ENCODE measurements at places on chromosomes 12 and 14.

DNA sequence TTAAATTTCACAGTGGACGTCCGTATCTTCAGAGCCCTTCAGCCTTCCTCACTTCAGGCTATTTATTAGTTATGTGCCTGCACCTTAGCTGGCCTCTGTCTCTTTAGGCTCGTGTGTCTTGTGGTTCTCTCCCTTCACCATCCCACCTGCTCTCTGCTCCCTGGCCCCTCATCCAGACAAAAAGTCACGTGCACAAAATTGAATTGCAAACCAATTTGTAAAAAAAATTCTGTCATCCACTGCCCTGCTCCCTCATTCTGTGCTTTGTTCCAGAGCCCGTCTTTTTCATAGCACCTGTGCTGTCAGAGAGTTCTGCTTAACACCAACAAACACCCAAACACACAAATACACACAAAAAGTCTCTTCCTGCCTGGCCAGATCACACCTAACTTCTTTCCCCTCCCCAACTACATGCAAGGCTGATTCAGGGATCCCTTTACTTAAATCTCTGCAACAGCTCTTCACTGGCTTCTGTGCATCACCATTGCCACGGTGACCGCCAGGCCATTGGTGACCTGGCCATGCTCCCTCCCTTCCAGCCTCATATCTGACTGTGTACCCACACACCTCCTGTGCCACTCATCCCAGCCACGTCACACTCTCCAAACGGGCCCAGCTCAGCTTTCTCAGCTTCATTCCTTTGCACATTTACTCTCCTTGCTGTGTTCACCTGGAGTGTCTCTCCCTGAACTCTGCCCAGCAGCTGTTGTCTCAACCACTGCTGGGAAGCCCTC, 205.7 kb downstream of the TTC8 start:
- no peak for DNase-seq

DNA sequence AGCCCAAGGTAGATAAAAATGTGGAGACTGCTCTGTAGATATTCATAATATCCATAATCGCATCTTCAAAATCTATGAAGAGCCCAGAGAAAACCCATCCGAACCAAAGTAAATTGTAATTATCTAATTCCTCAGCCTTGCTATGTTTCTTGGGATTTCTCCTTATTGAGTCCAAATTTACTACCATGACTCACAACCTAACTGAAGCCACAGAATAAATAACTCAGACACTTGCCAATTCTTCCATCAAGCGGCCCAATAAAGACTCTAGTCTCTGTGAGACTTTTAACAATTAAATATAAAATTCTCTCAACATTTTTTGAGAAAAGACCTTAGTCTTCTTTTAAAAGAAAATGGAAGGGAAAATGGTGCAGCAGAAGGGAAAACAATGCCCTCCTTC, 409.8 kb downstream of the DAD1 start:
- DNase-seq, result no peak

GRCh38 chr12:53513712-53514410, 6.6 kb upstream of the NPFF start:
- no peak for DNase-seq

GRCh38 chr14:64983439-64984310, 3.0 kb upstream of the FNTB start:
- peak; percentile 62 for DNase-seq

GRCh38 chr12:103379670-103380069, 116.1 kb downstream of the C12orf42 start:
- no peak for DNase-seq

DNA sequence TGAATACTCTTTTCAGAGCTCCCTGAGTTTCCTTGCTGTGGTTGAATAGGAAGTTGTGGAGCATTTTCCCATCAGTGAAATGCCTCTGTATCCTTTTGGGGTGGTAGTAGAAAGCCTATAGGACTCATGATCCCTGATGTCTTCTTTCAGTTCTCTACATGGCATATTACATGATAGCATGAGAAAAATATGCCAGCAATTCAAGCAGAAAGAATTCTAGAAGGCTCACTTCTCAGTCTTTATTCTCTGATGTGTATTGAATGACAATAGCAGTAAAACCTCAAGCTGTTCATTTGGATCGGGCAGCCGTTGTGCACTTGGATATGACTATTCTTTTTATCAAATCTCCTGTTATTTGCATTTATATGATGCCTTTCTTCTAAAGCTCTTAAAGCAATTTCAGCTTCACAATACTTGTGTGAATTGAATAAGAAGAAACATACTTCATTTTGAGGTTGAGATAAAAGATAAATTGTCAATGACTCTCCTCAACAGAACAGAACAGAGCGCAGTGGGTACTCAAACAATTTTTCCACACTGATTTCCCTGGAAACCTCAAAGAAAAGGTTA, 251.5 kb upstream of the FBXO33 start:
- no peak for DNase-seq

DNA sequence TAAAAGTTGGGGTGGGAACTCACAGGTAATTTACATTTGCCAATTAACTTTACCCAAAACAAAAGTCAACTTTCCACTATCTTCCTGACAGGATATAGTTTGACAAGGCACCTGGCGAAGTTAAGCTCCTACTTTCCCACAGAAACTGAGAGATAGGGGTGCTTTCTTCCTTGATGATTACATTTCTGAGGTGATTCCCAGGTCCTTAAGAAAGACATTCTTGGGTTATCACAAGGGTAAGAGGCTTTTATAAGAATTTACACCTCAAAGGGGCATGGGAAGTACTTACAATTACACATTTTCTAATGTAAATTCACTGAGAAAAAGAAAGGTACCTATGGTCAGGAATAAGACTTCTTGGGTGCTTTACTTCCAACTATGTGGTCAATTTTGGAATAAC, 660.9 kb upstream of the MGAT4C start:
- DNase-seq, result no peak

GRCh38 chr12:53752621-53753020, 842 bp upstream of the CISTR start:
- DNase-seq, result no peak

DNA sequence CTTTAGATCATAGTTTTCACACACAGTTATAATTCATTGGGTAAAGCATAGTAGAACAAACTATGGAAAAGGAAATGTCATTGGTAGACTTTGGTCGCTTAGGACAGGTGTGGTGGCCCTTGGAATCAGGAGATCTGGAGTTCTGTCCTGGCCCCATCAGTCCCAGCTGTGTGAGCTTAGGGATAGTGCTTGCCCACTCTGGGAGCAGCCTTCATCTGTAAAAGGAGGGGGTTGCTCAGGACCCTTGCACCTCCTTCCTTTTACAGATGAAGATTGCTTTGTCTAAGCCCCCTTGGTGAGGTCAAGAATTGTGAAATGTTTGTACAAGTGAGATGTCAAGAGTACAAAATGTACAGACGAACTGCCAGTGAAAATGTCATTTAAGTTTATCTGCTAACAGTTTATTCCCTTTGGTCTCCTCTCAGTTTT, 93.2 kb downstream of the BORCS5 start:
- DNase-seq, result no peak

GRCh38 chr12:72094490-72094889, 155.8 kb downstream of the TPH2 start:
- DNase-seq, result no peak

DNA sequence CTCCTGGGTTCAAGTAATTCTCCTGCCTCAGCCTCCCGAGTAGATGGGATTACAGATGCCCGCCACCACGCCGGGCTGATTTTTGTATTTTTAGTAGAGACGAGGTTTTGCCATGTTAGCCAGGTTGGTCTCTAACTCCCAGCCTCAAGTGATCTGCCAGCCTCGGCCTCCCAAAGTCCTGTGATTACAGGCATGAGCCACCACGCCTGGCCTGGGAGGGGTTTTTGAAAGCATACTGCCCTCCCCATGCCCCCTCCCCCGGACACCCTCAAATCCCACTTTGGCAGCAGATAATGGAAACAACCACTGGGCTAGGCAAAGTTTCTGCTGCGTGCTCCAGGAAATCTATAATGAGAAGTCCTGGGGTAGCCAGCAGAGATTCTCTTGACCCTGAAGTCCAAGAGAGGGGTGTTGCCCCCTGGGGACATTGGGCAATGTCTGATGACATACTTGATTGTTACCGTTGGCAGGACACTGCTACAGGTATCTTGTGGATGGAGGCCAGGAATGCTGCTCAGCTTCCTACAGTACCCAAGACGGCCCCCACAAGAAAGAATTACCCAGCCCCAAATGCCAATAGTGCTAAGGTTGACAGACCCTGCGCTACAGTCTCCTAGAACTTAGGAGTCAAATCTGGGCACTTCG, 18.7 kb upstream of the FBXO21 start:
- no peak for DNase-seq

GRCh38 chr12:94553130-94553519, 93.5 kb upstream of the CEP83 start:
- no peak for DNase-seq

GRCh38 chr12:107236824-107237511, 143.6 kb upstream of the CRY1 start:
- DNase-seq, result no peak

DNA sequence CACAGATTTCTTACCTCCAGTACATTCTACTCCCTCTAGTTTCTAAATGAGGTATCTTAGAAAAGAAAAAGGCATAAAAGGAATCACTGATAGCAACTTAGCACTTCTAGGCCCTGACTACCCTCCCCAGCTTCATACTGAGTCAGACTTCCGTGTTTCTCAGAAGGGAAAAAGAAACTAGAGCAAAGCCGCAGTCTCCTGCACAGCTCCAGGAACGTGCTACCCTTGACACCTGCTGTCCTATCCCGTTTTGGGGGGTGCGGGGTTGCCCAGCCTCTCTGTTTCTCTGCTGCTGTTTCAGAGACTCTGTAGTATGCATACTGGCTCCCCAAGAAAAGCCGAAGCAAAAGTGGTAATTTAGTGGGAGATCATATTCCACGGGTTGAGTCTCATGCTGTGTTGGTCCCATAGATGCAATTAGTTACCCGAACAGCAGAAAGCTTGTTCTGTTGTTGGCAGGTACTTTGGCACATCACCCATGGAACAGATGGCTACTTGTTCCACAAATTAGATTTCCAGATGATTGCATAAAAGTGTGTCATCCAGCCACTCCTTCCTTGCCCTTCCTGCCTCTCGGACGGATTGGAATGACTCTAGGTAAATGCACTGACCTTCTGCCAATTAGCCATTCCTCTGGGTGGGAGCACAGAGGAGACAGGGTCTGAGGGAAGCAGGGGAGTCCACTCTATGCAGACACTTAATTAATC, 438.1 kb downstream of the FUT8 start:
- DNase-seq, result peak; percentile 84

DNA sequence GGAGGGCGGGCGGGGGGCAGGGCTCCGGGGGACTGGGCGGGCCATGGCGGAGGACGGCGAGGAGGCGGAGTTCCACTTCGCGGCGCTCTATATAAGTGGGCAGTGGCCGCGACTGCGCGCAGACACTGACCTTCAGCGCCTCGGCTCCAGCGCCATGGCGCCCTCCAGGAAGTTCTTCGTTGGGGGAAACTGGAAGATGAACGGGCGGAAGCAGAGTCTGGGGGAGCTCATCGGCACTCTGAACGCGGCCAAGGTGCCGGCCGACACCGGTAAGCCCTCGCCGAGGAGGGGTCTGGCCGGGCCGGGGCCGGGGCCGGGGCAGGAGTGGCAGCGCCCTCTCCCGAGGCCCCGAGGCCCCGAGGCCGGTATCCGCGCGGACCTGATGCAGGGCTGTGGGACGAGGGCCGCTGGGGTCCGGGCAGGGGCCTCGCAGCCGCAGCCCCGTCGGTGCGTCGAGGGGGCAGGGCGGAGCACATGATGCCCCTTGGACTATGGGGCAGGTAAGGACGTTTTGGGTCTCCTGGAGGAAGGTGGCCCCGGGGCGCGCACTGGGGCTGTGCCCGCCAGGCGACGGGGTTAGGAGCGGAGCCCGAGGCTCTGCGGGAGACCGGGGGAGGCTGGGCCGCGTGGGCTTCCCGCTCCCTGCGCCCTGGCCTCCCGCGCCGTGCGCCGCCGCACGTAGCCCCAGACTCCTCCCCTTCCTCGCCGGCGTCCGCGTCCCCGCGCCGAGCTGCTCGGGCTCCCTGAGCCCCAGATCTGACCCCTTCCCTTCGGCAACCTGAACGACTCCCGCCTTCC, at the start of gene TPI1:
TPI1 (plus strand) TSS at position 119 of the 798 bp plus-strand sequence; CDS start at position 155, 36 bp downstream.
- peak; percentile 88 for DNase-seq

DNA sequence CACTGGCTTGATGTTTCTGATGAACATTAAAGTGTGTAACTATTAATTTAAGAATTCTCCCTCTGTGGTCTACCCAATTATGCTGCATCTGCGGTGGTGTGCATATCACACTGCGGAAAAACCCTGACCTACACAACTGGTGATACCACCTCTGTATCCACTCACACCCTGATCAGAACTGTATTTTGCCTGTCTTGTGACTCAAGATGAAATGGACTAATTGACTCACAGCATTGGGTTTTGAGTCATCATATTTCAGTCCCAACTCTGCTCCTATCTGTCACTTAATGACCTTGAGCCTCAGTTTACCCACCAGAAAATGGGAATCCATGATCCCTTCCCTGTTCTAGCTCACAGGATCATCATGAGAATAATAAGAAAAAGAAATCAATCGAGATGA, 65.6 kb downstream of the NUAK1 start:
- DNase-seq, result peak; percentile 51

DNA sequence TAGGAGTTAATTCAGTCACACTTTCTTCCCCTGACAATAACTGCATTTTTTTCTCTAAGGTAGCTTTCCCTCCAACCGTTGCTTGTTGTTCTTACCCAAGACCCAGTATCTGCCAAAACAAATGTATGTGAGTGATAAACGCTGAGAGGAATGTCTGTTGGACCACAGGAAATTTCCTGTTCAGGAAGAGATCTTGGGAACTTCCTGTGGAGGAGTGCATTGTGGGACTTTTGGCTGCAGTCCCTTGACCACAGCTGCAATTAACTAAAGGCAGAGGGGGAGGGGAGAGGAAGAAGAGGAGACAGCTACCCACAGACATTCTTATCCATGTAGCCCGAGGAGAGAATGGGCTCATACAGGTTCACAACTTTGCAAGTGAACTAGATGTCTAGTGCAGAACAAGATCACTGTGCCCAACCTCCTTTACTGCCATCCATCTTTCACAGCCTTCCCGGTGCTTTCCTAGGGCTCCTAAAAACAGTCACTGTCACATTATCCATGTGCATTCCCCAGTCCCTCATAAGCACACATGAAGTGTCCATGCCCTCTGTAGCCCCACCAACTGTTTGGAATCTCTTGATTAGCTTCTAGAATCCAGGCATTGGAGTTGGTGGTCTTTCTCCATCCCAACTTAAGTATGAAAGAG, 149.5 kb downstream of the ETV6 start:
- no peak for DNase-seq

DNA sequence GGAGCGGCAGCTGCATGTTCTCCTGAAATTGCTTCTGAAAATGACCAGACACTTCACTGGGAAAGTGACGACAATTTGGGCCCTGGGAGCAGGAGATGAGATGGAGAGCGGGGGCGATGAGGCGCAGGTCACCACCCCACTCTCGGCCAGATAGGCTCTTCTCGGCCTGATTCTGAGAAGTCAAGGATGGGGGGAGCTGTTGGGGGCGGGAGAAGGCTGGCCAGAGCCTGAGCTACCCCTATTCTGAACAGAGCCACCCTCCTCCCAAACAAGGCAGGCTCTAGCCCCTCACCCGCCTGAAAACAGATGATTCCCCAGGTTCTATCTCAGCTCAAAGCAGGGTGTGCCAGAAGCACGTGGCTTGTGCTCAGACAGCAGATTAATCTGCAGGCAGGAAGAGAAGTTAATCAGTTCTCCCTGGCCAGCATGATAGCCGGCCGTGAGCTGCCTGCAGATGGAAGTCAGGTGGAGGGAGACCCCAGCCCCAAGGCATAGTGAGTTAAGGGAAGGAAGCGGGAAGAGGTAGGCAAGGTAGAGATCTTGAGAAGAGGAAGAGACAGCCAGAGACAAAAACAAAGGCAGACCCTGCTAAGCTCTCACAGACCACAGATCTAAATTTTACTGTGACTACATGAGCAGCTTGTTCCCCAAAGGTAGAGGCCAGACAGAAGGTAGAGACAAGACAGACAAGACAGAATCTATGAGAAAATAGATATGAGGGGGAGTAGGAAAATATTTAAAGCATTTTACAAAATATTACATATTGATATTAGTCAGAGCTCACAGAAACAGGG, 10.9 kb upstream of the TAC3 start:
- no peak for DNase-seq

All from activated CD4-positive, alpha-beta T cell treated with anti-CD3 and anti-CD28 coated beads, Interleukin-2, Interleukin-4, amounts not matched to agents 100 ng/mL and 50 ng/mL, durations not matched to agents 16 hours and 8 hours (primary cell).